ENCODE measurements at places on chromosomes 12 and 14. TPM values are rescaled to one million over a fixed set of nuclear protein-coding genes. Genes with fewer than 3 reads are reported as not detected.

DNA sequence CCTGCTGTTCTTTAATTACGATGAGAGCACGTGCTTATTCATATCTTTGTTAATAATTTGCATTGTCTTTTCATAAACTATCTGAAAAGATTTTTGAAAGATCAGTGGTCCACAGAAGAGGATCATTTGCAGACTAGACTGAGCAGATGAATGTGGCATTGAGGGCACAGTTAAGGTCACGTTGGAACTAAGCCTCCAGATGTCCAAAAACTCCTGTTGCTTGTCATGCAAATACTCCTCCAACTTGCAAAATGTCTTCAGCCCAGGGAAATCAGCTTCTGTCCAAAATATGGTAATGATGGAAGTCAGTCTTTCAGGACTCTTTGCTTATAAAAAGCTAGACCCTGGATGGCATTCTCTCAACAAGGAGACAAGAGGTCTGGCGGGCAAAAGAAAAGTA lies 201.6 kb upstream of the TMEM260 start:
- no peak for DNase-seq

IL31 gene
- total RNA-seq: not detected

AQP5 gene
- total RNA-seq: 2.4 TPM

GRCh38 chr14:75023108-75023507 lies 20.4 kb downstream of the EIF2B2 start:
- no peak for DNase-seq

CLEC2A gene
- total RNA-seq: not detected

DNA sequence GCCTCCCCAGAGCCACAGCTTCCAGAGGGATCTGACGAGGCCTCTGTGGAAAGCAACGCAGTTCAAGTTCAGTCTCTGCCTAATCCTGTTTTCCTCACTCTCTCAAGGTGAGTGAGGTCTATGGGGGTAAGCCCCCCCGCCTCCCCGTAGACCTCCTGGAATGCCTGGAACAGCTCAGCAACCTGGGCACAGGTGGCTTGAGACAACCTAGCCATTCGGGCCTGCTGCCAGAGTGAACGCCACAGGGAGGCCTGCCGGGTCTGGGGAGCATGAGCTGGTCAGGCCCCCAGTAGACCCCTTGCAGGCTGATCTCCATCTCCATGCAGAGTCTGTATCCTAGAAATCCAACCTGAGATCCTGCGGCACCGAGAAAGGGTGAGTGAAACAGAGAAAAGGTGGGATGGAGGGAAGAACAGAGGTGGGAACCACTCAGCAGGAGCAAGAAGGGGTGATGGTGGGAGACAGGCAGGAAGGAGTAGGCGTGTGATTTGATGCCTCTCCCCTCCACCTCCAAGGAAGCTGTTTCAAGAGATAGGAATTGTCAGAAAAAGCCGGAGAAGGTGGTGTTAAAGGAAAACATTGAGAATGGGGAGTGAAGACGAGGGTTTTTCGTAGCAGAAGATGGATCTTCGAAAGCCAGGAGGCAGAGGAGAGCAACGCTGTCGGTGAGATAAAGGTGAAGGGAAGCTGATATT lies 123.1 kb upstream of the PRMT8 start:
- DNase-seq: no peak

Measured in fibroblast of the aortic adventitia (primary cell).